Stimulated activated CD8-positive, alpha-beta memory T cell treated with anti-CD3 and anti-CD28 coated beads, Interleukin-4, amount 100 ng/mL, for 1 hour (primary cell): ENCODE measurements at places on chromosomes 5 and 9.

DNA sequence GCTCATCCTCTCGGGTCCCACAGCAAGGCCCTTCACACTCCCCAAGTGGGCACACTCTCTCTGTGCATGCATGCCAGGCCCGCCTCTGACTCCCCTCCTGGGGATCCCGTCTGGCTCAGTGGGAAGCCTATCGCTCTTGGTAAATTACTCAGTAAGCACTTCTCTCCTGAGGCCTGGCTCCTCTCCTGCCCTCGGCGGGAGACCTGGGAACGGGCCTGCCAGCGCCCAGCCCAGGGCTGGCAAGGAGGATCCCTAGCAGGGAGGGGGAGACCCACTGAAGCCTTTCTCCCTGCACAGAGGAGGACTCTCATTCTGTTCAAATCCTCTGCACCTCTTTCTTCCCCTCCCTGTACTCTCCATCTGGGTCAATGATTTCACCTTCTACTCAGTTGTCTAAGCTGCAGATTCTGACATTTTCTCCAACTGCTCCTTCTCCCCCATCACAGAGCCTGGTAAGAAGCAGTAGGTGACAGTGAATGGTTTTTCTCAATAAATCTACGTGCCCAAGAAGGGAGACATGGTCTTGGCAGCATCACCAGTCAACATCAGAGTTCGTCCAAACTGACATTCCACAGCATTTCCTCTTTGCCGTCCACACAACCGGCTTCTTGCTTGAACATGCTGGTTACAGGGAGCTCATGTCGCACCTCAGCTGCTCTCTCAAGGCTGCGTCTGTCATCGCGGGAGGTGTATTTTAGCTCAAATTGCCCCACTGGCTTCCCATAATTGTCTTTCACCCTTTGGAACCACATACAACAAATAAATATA, 81.9 kb downstream of the GPR21 start:
- no peak for DNase-seq

DNA sequence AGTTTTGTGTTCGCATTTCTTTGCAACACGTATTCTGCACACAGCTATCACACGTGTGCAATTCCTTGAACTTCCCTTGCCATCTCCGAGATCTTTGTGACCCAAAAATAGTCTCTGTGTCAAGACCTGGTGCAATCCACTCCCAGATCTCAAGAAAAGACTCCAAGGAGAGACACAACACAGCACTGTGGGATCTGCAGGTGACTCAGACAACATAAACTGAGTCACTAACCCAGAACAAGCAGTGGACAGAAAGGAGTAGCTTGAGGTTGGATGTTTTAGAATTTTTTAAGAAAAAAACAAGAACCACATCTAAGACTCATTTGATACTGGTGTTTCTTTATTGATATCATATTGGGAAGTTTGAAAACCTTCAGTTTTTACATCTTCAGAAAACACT, 396.9 kb downstream of the AGTPBP1 start:
- no peak for DNase-seq

DNA sequence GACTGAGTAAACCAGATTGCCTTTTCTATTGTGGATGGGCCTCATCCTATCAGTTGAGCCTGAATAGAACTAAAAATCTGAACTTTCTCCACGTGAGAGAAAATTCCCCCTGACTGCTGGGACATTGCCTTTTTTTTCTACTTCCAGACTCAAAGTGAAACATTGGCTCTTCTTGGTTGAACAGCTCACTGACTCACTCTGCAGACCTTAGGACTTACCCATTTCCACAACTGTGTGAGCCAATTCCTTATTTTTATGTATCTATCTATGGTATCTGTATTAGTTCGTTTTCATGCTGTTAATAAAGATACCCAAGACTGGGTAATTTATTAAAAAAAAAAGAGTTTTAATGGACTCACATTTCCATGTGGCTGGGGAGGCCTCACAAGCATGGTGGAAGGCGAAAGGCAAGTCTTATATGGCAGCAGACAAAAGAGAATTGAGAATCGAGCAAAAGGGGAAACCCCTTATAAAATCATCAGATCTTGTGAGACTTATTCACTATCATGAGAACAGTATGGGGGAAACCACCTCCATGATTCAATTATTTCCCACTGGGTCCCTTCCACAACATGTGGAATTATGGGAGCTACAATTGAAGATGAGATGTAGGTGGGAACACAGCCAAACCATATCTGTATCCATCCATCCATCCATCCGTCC, 306.7 kb upstream of the SLC24A2 start:
- no peak for DNase-seq

DNA sequence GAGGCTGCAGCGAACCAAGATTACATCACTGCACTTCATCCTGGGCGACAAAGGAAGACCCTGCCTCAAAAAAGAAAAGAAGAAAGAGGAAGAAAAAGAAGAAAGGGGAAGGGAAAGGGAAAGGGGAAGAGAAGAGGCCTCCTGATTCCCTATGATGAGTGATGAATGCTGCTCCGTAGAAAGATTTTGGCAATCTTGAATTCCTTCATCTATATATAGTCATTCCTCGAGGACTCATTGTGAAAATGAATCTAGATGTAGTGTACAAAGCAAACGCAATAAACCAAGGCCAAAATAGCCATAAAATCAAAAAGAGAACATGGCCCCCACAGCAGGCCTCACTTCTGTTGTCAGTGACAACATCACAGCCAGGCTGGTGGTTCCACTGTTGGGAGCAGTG, 218.0 kb downstream of the DCP2 start:
- DNase-seq: no peak

- DNase-seq: no peak
Observed at GRCh38 chr5:124419531-124419930, 326.9 kb downstream of the ZNF608 start.

- no peak for DNase-seq
Observed at GRCh38 chr5:133854554-133854953, 113.9 kb downstream of the C5orf15 start.

DNA sequence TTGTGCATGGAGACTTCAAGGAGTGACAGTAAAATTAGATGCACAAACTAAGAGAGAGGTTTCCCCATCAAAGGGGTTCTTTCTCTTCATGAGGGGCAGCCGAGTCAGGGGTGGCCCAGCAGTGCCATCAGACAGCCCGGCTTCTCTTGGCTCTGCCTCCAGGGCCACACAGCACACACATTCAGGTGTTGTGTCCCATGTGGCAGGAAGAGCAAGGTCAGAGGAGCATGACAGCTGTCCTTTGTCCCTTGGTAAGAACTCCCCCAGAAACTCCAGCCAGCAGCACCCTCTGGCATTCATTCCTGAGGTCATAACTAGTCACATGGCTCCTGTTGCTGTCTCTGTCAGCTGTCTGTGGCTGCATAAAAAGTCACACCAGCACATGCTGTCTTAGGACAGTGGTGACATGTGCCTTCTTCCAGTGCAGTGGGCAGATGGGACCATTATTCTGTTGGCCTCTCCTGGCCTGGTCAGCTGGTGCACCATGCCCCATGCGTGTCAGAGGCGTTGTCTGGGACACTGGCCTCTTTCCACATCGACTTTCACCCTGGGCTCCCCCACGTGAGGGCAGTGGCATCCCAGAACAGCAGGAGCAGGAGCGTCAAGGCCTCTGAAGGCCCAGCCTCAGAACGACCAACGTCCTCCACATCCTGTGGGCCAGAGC, 78.4 kb upstream of the OTULINL start:
- no peak for DNase-seq

GRCh38 chr5:179890751-179891682, 16.7 kb downstream of the TBC1D9B start:
- no peak for DNase-seq

GRCh38 chr5:154709368-154710305, 45.5 kb upstream of the LARP1 start:
- DNase-seq: no peak

DNA sequence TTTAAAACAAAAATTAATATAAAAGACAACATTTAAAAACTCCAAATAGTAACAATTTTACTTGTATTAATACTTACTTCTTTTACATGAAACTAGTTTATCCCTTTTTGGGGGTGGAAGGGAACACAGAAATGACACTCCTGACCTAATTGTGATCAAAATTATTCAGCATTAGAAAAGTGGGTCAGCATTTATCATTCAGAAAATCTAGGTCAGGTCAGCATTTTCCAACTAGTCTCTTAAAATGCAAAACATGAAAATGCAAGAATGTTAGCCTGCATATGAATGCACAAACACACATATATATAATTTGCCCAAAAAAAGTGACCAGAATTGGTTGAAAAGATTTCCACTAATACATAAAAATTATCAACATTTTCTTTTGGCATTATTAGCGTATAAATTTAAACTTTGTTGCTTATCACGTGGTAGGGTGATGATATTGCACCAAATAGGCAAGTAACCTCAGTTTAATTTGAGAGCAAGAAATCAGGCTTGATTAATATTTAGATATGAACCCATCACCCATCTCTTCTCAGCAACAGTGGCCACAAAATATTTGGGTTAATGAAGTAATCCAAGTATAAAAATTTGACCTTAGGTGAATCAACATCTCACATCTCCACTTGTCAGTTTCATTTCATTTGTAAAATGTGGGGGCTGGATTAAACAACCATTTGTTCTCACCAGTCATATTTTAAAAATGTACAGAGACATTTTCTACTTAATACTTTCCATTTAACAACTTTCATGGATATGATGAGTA, 5.7 kb downstream of the TMEM167A start:
- no peak for DNase-seq

DNA sequence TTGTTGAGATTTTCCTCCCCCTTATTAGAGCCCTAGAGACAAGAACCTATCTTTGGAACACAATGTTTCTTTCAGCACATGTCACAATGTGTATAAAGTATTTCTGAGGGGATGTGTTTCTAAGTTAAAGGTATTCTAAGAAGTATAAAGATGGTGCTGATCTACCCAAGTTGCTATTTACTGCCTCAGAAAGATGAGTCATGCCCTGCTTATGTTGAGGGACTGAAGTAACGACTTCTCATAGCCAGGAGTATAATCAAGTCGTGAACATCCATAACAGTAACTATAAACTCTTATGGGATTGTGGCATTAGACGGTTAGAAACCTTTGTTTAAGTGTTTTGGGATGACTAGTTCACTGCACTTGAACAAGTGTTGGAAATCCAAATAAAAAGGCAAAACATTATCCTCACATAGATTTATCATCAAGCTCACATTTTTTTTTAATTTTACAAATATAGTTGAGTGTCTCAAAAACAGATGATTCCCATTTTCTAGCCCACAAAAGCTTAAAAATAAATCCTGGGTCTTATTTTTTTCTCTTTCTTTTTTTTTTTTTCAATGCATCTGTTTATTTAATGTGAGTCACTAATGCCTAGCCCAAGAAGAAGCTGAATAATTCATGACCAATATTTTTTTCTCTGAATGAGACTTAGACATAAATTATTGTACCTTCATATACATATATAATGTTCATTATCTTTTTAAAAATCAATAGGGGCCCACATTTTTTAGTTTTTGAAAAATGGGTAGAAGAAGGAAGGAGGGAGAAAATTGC, 12.2 kb upstream of the TMEM252 start:
- no peak for DNase-seq

- DNase-seq: no peak
Observed at GRCh38 chr9:36192196-36192595, 1.5 kb downstream of the CLTA start.

DNA sequence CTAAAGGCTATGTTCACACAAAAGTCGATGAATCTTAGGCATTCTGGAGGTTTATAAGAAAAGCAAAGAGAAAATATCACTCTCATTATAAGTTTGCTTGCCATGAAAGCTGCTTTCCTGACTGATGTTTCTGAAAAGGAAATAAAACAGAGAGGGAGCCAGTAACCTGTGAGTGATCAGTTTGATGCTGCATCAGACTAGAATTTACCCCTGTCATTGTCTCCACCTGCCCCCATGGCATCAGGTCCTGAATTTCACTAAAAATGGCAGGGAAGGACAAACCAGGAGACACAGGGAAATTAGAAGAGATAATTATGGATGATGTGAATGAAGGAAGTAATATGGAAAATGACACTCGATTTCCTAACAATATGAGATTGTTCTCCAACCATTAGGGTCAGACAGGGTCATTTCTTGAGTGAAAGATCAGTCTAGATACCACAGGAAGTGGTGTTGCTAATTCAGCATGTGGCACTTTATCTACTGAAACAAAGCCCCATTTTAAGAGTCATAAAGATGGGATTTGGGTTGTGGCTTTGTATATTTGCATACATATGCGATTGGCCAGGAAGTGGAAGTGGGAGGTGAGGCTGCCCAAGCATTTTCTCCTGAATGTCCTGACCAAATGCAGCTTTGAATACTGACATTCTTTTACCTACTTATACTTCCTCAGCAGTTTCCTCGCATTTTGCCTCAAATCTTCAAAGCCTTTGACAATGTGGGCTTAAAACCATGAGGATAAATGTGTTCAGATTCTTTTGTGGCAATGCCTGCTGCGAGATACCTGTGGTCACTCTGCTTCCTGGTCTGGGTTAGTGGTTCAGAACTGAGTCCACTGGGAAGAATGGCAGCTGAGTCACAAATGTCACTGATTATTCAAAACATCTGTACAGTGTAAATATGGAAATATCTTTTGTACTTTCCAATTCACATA, 29.7 kb downstream of the MEGF10 start:
- no peak for DNase-seq

DNA sequence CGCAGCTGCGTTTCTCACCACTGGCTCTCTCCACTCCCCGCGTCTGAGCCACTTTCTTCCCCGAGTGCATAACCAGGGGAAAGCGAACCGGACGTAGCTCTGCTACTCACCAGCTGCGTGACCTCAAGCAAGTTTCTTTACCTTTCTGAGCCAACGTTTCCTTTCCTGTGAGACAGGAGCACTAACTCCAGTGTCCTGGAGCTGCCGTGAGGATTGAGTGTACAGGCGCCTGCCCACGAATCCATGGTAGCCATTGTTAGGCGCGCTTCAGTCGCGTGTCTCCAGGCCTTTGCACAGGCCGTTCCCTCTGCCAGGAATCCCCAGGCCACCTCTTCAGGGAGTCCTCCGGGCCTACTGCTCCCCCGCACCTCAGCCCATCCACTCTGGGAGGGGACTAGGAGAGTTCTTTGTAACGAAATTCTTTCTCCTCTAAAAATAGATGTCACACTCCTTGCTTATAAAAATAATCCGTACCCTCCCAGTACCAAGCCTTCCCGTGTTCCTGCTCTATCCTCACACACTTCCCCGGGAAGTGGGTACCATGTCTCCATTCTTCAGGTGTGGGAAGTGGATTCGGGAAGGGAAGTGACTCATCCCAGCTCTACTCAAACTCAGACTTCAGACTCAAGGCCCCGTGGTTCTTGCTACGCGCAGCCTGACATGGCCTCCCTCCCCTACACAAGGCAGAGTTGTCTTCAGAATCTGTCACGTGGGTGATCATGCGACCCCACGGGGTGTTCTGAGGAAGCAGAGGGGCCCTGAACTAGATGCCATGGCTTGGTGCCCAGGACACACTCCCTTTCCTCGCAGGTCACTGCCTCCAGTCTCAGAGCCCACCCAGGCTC, 16.1 kb upstream of the CRB2 start:
- DNase-seq: peak; percentile 17

GRCh38 chr9:92611621-92612285, 58.2 kb downstream of the IPPK start:
- DNase-seq: no peak

- DNase-seq: no peak
Observed at GRCh38 chr5:163943546-163943945, 438.1 kb downstream of the MAT2B start.

DNA sequence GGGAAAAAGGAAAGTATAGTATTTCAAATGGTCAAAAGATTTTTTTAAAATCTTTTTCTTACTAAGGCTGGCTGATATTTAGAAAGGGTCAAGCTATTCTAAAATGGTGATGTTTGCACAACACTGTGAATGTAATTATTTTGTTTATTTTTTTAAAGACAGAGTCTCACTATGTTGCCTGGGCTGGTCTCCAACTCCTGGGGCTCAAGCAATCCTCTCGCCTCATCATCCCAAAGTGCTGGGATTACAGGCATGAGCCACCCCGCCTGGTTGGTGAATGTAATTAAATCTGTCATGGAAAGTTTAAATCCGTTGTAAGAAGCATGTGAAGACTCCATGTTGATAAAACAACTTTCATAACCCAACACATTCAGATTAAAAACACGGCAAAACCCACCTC, 2.6 kb downstream of the UBTD2 start:
- no peak for DNase-seq
